ENCODE measurements at places on chromosomes 5 and 9.

GRCh38 chr5:32908641-32909040, 197.5 kb downstream of the NPR3 start:
- no peak for DNase-seq

DNA sequence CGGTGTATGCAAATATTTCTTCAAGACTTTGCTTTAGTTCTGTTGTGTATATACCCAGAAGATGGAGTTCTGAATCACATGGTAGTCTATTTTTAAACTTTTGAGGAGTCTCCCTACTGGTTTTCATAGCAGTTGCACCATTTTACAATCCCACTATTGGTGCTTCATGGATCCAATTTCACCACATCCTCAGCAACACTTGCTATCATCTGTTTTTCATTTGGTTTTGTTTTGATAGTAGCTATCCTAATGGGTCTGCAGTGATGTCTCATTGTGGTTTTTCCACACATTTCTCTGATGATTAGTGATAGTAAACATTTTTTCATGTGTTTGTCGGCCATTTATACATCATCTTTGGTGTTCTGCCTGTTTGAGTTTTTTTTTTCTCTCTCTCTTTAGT, 1339.3 kb downstream of the EFNA5 start:
- no peak for DNase-seq

GRCh38 chr9:81971727-81972126, 16.8 kb upstream of the SPATA31D1 start:
- no peak for DNase-seq

GRCh38 chr9:70525519-70525918, 111.1 kb upstream of the KLF9 start:
- no peak for DNase-seq

- no peak for DNase-seq
These were observed 86.7 kb upstream of the TAS2R1 start for GRCh38 chr5:9716838-9717281.

- DNase-seq: no peak
These were observed 122.7 kb downstream of the ST8SIA4 start for GRCh38 chr5:100780376-100780870.

DNA sequence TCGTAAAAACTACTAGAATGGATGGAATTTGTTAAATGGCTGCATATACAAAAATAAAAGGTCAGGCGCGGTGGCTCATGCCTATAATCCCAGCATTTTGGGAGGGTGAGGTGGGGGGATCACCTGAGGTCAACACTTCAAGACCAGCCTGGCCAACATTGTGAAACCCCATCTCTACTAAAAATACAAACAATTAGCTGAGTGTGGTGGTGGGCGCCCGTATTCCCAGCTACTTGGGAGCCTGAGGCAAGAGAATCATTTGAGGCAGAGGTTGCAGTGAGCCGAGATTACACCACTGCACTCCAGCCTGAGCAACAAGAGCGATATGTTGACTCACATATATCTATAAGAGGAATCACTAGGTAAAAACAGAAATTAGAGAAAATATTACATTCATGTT, 9.3 kb upstream of the GPR150 start:
- no peak for DNase-seq

DNA sequence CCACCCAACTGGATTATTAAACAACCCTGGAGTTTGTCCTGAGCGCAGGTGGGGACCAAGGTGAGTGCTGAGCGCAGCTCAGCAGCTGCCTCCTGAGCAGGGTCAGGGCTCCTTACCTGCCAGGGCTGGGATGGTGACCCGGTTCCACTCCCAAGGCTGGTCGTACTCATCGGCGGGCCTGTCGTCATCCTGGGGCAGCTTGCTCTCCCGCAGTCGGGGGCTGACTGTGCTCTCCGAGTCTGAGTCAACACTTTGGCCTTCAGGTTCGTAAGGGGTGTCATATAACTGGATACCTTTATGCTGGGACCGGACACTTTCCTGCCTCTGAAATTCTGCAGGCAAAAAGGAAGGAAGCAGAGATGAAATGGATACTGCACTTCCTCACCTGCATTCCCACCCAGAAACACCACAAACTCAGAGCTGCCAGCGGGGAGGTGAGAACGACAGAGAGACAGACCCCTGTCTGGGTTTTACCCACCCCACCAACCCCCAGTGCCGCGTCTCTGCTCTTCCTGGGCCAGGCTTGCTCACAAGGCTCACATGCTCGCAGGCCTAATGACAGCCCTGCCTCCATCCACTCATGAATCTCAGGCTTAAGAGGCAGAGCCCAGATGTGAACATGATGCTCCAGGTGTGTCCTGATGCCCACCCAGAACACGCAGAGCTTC, 70.7 kb upstream of the SLC25A51 start:
- DNase-seq: no peak

DNA sequence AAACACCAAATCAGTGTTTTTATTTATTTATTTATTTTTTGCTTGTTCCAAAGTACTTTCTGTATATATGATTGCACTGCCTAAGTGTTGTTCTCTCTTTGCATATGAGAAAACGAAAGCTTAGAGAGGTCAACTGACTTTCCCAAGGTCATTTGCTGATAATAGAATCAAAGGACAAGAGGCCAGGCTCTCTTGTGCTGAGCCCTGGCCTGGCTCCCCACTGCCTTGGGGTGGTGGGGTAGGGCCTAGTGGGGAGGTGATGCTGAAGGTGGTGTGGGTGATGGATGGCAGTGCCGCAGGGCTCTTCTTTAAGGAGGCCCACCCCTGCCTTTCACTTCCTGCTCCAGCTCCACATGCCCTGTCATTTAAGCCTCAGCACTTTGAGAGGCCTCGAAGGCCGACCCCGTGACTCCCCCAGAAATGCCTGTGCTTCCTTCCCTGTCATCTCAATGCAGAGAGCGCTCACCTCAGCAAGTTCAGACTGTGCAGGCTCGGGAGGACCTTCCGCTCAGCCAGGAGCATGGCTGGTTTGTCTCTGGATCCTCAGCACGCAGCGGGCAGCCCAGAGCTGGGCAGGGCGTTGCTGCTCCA, 59.5 kb downstream of the SMIM23 start:
- no peak for DNase-seq

- DNase-seq: no peak
These were observed 484.1 kb upstream of the SEMA6A start for GRCh38 chr5:117058740-117059139.

- no peak for DNase-seq
These were observed 7.7 kb upstream of the OCLN start for GRCh38 chr5:69484891-69485290.

DNA sequence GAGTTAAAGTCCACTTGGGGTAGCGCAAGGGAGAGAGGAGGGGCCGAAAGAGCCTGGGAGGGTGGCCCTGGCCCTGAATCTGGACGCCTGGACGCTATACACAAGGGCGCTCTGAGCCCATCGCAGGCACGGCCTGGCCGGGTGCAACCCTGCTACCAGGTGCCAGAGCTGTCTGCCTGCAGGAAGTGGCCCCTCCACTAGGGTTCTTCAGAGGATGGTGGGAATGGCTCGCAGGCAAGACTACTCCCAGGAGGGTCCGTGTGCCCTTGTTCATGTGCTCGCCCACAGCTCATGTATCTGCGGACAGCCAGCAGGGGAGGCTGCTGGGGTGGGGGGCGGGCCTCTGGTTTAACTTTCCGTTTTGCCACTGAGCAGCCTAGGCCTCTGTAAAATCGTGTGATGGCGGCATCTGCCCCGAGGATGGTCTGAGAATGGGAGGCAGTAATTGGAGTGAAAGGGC, 1.4 kb upstream of the NKD2 start:
- DNase-seq: no peak

GRCh38 chr5:91556-92263, at the start of gene PLEKHG4B:
Gene PLEKHG4B (plus strand): TSS chr5:92168. CDS start chr5:92232, 64 bp downstream.
- no peak for DNase-seq

- DNase-seq: no peak
These were observed 6.6 kb downstream of the SMARCA2 start for GRCh38 chr9:2021731-2022130.

- no peak for DNase-seq
These were observed 12.0 kb downstream of the GLRX start for GRCh38 chr5:95810305-95811125.

- DNase-seq: no peak
These were observed 472.0 kb upstream of the WWC1 start for GRCh38 chr5:167819406-167819805.

- no peak for DNase-seq
These were observed 3.9 kb upstream of the GHR start for GRCh38 chr5:42419294-42419693.

- no peak for DNase-seq
These were observed 93.8 kb downstream of the VPS13A start for GRCh38 chr9:77271023-77271690.

DNA sequence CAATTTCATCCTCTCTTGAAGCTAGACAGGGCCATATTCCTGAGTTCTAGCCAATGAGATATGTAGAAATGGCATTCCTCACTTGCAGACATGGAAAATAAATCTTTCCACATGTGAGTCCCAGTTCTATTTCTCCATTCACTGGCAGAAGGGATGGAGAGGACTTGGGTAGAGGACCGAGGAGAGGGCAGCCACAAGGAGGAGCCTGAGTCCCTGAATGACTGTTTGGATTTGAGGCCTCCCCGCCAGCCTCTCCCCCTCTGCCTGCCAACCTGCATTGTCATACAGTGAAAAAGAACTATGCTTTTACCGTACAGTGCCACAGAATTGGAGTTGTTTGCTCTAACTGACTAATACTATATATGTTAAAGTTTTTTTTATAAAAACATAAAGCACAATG, 583.0 kb upstream of the WWC1 start:
- no peak for DNase-seq

DNA sequence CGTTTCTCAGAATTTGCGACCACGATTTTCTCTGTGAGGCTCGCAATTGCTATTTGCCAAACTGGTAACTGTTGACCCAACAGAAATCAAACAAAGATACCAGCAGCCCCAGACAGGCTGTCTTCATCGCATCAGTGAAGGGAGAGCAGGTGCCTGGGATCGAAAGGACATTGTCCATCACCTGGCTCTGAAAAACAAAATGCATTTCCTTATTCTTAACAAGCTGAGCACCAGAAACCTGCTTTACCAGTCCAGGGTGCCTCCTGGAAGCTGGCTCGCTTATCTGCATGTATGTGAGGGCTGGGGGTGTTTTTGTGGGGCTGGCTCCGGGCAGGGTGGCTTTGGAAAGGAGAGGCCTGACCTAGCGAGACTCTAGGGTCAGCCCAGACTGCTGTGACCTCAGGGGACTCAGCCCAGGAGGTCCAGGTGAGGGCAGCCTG, 24.7 kb downstream of the WWC1 start:
- no peak for DNase-seq

DNA sequence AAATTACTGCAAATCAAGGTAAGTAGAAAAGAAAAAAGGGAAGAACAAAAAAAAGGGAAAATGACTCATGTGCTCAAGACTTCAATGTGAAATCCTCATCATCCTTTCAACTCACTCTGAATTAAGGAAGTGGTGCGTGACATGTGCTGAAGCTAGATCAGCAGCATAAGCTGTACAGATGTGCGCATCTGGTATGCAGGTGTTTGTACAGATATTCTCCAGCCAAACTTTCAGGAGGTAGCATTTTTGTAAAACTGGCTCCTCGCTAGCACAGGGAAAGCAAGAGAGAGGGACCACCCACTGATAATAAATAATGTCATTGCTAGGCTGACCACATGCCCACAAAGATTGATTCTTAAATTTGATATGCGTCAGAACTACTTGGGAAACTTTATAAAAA, 253.9 kb upstream of the RGMB start:
- DNase-seq: no peak

DNA sequence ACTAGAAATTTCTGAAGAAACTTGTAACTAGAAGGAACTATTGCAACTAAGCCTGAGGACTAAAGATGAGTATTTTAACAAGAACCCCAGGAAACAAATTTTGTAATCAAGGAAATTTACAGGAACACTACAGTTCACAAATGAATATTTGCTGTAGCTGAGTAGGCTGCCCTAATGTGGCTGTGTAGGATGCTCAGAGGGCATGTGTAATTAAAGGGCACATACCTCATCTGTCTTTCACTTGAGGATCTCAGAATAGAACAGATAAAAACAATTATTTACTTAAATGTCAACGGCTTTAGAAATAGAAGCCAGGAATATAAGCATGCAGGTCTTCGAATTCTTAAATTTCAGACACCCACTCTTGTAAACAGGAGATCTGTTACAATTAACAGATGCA, 119.8 kb downstream of the MED27 start:
- DNase-seq: no peak

DNA sequence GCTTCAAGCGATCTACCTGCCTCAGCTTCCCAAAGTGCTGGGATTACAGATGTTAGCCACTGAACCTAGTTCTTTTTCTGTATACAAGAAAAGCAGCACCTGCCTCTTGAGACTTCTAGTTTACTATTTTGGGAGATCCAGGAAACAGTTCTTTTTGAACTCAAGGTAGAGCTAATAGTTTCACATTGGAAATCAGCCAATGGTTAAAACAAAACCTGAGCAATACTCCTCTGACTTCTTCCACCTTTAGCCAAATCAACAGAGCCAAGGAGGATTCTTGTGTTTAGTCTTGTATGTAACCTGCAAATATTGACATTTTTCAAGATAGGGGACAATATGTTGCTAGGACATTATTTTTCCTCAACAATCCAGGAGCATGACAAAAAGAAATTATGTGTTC, 349.4 kb downstream of the SH3GL2 start:
- DNase-seq: no peak

DNA sequence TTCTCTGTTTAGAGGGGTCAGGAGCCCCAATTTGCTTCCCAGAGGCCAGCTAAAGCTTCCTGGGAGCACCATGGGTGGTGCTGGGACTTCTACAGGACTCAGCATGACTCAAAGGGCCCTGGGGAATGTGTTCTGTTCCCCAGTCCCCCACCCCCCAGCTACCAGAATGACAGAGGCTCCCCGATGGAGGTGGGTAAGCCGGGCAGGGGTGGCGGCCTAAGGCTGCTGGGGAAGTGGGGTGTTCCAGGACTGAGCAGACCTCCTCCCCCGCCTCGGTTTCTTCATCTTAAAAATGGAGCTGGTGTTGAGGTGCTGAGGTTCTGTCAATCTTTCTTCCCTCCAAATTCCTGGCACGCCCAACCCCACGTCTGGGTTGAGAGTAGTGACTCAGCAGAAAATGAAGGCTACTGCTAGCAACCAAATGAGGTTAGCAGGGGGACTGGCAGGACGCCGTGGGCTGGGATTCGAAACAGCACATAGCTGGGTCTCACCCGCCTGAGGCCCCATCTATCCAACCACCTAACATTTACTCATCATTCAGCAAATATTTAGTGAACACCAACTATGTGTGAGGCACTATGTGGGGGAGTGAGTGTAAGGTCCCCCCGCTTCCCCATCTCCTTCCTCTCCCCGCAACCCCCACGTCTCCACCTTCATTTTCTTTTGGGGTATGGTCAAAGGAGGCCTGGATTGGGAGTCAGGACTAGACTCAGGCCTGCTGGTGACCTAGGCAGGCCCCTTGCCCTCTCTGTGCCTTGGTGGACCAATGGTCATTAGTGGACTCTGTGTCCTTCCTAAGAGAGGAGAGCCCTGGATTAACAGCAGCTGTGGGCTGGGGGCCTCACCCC, 50.2 kb downstream of the C9orf50 start:
- no peak for DNase-seq

- no peak for DNase-seq
These were observed 3.2 kb downstream of the CRHBP start for GRCh38 chr5:76956033-76956432.

GRCh38 chr5:168125445-168126199, 165.8 kb upstream of the WWC1 start:
- no peak for DNase-seq

All from activated T-cell treated with anti-CD3 and anti-CD28 coated beads for 24 hours (primary cell).